Breast epithelium (tissue), 4 donors: ENCODE measurements at places on chromosomes 7 and 10. TPM values are rescaled to one million over a fixed set of nuclear protein-coding genes. Genes with fewer than 3 reads are reported as not detected.

- DNase-seq = no peak
These were observed 62.1 kb downstream of the PTEN start for GRCh38 chr10:87925570-87925969.

DNA sequence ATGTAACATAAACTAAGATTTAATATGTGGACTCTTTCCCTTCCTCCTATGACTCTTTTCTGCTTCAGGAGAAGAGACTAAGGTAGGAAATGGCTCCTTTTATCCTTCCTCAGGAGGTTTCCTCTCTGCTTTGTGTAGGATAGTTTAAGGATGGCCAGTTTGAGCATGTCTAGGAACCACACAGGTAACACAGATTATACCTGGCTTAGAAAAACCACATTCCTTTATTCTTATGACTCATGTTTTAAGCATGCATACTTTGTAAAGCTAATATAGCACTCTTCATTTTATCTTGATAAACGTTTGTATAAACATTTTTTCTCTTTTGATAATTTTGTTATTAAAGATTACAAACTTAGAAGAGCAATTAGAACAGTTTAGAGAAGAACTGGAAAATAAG lies 57.8 kb downstream of the CYP51A1 start:
- no peak for DNase-seq

DNA sequence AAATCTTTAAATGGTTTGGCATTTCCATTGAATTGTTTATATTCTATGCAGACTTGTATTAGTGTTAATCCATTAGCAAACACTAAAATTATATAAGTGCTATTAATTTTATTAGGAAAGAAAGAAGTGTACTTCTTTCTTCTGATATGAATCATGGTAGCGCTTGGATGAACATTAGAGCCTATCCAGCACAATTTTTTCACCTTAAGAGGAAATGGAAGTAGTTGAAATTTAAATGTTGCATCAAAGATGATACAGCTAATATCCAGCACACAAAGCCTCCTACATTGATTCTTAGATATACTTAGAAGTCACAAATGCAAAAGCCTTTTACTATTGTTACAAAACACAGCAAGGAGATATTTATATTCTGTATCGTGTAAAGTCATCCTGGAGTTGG lies 174.5 kb downstream of the AHR start:
- no peak for DNase-seq

GRCh38 chr7:148772297-148773089 lies 73.8 kb downstream of the CUL1 start:
- no peak for DNase-seq

- DNase-seq = no peak
These were observed 229.8 kb upstream of the YAE1 start for GRCh38 chr7:39336442-39336841.

- no peak for DNase-seq
These were observed 263.1 kb upstream of the HGF start for GRCh38 chr7:82032901-82033300.

MYH16 gene
- total RNA-seq = not detected

SKIDA1 gene
- 0.98 TPM for total RNA-seq

LLCFC1 gene
- total RNA-seq = not detected
